ENCODE measurements at places on chromosomes 7 and 10.

- DNase-seq, result no peak
Measured at GRCh38 chr10:24561453-24561852, 162.2 kb downstream of the ARHGAP21 start.

GRCh38 chr10:28838908-28839307 is 161.6 kb downstream of the BAMBI start:
- no peak for DNase-seq

DNA sequence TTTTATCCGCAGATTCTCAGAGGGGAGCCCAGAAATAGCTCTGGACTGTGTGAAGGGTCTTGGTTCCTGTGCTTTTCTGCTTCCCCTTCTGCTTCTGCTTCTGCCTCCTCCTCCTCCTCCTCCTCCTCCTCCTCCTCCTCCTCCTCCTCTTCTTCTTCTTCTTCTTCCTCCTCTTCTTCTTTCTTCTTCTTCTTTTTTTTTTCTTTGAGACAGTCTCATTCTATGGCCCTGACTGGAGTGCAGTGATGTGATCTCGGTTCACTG is 11.6 kb downstream of the PDZD7 start:
- no peak for DNase-seq

- no peak for DNase-seq
Measured at GRCh38 chr10:1390200-1390599, 334.0 kb downstream of the WDR37 start.

DNA sequence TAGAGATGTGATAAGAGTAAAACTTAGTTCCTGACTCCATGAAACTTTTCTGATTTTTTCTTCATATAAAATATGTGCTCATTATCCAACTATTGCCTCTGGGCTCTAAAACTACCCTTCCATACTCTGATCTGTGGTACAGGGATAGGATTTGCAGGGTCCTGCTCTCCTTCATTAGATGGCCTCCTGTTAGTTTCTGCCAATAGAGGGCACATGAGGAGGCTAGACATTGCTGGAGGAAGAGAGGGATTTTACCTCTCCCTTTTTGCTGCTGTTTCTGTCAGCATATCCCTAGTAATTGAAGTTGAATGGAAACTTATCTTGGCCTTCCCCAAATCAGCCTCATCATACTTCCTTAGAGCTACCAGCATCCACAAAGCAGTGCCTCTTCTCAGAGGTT is 269.4 kb downstream of the NXPH1 start:
- no peak for DNase-seq

DNA sequence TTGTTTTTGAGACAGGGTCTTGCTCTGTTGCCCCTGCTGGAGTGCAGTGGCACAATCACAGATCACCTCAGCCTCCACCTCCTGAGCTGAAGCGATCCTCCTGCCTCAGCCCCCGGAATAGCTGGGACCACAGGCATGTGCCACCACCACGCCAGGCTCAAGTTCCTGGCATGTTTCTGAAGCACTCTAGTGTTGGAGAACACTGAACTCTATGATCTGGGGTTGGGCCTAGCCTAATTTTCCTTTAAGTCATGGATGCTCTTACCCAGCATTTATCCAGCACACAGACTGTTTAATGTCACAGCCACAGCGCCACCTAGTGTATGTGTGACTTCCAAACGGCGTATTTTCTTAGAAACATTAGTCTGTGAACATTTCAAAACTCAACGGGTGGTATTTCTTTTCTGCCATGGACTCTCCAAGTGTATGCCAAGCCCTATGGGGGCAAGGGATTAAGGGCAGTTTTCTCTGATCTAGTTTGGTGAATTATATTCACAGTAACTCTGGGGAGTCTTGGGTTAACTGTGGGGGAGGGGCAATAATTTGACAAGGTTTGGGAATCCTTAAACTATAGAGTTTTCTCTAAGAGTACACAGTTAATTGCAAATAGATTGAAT is 91.8 kb downstream of the CREM start:
- DNase-seq, result peak; percentile 70

DNA sequence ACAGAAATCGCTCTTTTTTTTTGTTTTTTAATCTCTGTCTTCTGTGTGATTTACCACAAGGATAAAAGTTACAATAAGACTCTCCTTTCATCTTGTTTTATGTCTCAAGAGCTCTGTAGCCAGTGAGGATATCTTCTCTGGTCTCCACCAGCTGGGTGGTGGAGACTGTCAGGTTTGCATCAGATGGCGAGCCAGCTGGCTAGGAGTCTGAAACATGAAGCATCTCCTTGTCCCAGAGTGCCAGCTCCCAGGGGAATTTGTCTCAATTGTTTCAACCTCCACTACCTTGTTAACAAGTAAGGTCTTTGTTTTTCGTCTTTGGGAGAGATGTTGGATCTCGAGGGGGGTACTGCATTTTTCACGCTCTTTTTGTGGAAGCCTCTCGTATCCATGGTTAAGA is 47.3 kb downstream of the FRMPD2 start:
- DNase-seq, result no peak

DNA sequence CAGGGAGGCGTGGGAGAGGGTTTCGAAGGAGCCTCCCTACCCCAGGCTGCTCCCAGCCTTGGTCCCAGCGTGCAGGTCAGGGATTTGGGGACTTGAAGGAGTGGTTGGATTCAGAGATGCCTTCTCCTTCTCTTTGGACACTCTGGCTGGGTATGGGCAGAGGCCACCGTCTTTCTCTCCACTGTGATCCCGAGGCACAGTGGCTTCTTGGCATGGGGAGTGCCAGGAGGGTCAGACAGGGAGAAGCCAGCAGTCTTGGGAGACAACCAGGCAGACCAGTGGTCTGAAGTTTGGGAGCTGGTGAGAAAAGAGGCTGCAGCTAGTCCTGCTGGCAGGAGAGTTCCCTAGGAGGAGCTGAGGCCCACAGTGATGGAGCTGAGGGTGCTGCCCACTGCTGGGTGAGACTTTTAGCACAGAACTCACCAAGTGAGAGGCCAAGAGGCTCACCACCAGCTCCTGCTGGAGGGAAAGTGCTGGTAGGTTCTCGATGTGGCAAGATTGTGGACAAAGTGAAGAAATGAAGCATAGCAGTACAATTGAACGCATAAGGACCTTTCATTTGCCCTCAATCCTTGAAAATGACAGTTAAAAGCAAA is 35.2 kb upstream of the WDFY4 start:
- no peak for DNase-seq

DNA sequence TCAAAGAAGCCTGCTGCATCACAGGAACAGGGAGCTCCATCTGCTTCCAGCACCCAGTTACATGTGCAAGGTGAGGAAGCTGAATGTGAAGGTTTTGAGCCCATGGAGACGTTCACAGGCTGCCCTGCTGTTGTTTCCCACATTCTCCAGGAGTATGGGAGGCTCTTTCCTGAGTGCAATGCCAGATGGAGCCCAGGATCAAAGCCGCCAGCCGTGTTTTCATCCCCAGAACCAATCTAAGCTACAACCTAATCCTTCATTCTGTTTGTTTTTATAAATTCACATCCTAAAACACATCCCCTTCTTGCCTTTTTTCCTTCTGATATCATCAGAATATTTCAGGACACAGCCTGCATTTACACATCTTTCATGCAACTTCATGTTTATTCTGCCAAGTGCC is 98.9 kb upstream of the PRR15 start:
- no peak for DNase-seq

DNA sequence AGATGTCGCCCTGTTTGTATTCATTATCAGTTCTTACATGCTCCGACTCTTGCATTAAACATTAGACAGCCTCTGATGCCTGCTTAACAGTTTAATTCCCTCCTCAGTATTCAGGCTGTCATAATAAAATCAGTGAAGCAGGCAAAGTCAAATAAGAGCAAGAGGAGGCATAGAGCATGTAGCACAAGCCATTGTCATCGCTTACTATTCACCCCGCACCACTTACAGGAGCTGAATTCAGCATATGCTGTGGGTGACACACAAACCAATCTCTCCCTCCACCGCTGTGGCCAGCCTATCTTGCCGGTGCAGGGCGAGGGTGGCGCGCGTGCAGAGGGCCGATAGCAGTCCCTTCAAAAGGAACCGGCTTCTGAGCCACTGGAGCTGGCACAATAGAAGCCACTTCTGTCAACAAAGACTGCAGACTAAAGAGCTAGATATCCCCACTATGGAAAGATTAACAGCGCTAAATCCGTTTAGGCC is 433.2 kb upstream of the MGMT start:
- no peak for DNase-seq

DNA sequence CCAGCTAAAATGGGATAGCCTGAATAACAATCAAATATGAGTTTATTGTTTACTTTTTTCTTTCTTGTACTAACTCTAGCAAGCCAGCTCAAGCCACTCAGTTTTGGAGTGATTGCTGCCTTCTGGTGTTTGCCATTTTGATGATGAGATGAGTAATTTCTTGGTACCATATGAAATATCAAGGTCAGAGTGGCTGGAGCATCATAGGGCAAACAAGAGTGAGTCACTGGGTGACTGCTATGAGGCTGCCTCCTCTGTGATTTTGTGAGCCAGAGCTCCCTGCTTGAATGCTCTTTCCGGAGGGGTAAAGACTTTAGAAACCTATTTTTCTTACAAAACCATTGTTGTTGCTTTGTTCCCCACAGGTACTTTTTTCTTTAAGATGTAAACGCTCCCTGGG is 295.6 kb downstream of the PRKG1 start:
- DNase-seq, result no peak

DNA sequence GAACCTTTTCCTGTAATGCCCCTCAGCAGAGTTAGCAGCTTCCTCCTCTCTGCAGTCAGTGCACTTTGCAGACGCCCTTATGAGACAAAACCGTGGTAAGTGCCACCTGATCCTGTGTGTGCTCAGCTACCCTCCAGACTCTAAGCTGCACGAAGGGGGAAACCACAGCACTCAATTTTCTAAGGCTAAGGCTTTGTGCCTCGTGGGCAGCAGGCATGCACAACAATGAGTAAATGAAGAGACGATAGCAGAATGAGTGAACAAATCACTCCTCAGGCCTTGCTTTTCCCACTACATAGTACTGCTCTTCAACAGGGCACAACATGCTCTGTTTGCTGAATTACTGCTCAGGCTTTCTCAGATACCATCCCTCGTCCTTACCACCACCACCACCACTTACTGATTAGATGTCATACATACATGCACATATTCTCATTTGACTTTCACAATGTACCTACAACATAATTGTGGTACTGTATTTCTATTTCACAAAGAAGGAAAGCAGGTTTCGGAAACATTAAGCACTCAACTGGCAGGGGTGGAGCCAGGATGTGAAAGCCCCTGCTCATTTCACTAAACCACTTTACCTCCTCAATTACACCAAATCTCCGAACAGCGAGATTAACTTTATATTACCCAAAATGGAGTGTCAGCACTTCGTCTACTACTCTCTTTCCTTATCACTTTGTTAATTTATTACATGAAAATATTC is 85.4 kb downstream of the ICA1 start:
- DNase-seq, result no peak

- DNase-seq, result no peak
Measured at GRCh38 chr10:93058139-93058538, 2.5 kb upstream of the CYP26C1 start.

- no peak for DNase-seq
Measured at GRCh38 chr7:159148430-159149395, 4.0 kb upstream of the VIPR2 start.

- no peak for DNase-seq
Measured at GRCh38 chr10:7045891-7046599, 364.8 kb downstream of the SFMBT2 start.

DNA sequence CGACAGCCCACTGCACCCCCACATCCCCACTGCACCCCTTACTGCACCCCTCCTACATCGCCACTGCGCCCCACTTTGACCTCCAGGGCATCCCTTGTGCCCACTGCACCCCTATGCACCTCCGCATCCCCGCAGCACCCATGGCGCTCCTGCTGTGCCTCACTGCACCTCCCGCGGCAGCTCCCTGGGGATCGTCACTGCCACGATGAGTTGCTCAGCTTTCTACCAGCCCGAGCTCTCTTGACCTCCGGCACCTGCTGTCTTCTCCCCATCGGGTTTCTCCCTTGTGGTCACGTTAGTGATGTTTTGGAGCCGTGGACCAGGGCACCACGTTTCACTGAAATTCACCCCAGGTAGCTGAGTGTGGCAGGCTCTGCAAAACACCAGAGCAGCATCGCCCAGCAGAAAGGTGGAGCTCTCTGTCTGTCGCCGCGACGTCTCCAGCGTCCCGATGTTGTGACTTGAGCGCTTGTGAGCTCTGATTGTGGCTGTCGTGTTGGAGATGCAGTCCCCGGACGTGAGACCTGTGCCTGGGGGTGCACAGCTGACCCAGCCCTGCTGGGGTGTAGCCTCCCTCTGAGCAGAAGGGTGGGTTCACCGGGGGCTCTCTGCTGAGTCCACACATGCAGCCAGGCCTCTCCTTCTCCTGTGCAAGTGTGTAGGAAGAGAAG is 147.7 kb downstream of the DNAJB6 start:
- no peak for DNase-seq

GRCh38 chr7:49001610-49002033 is 77.3 kb downstream of the CDC14C start:
- no peak for DNase-seq

DNA sequence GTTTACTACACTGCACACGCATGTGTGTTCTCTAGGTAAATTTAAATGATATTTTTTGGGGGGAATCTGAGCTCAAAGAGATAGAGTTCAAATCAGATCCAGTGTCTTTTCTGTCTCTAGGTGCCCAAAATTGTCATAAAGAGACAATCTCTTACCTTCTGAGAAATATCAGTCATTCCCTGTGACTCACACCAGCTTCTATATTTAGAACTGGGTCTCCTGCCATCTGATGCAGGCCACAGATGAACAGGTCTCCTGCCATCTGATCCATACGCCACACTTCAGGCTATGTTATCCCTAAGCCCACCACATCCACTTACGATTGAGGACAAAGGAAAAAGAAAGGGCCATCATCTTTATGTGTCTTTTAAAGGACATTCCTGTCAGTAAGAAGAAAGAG is 136.3 kb upstream of the LAMB4 start:
- DNase-seq, result no peak

GRCh38 chr10:102450374-102451104 is 804 bp downstream of the C10orf95 start:
- peak; percentile 52 for DNase-seq

- no peak for DNase-seq
Measured at GRCh38 chr7:35003679-35004303, 33.5 kb downstream of the DPY19L1 start.

DNA sequence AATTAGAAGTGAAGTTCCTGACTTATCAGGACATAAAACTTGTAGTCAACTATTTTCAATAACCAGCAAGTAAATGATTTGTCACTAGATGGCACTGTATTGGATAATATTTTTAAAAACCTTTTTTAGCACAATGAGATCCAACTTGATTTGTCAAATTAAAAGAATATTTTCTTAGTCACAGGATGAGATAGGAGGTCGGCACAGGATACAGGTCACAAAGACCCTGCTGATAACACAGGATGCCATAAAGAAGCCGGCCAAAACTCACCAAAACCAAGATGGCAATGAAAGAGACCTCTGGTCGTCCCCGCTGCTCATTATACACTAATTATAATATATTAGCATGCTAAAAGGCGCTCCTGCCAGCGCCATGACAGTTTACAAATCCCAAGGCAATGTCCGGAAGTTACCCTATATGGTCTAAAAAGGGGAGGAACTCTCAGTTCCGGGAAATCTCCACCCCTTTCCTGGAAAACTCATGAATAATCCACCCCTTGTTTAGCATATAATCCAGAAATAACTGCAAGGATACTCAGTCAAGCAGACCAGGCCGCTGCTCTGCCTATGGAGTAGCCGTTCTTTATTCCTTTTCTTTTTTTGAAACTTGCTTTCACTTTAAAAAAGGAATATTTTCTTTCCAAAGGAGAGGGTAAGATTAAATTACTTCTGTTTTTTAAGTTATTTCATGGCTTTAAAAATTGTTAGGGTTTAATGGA is 255.7 kb upstream of the MKLN1 start:
- peak; percentile 66 for DNase-seq

GRCh38 chr10:122102146-122102868 is 113.3 kb downstream of the TACC2 start:
- no peak for DNase-seq

Data from SW 1271 (cell line).